ENCODE measurements at places on chromosomes 12 and 14.

- no peak for DNase-seq
These were observed 98.4 kb upstream of the SLC38A2 start for GRCh38 chr12:46470975-46471374.

- DNase-seq = no peak
These were observed 80.4 kb downstream of the VWF start for GRCh38 chr12:6044082-6044481.

DNA sequence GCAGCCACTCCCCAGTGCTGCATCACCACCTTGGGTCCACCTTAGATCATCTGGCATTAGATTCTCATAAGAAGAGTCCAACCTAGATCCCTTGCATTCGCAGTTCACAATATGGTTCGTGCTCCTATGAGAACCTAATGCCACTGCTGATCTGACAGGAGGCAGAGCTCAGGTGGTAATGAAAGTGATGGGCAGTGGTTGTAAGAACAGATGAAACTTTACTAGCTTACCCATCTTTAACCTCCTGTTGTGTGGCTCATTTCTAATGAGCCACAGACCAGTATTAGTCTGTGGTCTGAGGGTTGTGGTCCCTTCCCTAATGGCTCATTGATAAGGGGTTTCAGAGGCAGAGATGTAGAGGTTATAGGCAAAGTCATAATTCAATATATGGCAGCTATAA is 615.9 kb upstream of the MIS18BP1 start:
- DNase-seq = no peak

GRCh38 chr12:85424581-85425348 is 144.7 kb downstream of the ALX1 start:
- no peak for DNase-seq

DNA sequence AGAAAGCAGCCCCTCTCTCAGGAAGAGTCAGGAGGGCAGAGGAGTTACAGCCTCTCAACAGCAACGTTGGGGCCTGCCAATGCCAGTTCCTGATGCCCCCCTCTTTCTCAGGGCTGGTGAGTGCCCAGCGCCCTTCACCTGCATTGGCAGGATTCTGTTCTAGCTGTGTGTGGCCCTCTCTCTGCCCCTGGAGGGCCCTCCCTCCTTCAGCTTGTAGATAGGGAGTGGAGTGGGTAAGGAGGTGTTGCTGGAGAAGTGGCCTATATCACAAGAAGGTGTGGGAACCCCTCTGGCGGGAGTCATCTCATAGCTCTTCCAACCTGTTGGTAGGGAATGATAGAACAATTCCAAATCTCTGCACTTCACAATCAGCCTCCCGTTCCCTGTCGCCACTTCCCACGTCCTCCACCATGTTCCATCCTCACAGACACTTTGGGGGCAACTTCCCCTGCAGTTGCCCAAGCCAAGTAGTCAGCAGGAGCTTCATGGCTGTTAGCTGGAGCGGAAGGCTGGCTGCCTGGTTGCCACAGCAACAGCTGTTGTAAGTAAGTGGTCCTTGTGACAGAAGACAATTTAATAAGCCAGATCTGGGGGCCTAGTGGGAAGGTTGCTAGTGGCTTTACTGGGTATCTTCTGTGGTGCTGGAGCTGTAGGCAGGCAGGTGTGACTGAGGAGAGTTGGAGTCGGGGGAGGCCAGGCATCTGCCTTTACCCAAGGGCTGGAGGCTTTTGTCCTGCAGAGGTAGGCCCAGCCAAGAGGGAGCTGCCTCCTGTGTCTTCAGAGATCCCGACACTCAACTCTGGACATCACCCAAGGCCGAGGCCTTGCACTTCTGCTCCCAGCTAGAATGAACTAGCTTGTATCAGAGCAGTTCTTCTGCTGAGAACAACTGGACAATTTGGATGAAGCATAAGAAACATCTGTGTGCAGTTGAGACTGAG is 38.4 kb downstream of the GALNT16 start:
- no peak for DNase-seq

DNA sequence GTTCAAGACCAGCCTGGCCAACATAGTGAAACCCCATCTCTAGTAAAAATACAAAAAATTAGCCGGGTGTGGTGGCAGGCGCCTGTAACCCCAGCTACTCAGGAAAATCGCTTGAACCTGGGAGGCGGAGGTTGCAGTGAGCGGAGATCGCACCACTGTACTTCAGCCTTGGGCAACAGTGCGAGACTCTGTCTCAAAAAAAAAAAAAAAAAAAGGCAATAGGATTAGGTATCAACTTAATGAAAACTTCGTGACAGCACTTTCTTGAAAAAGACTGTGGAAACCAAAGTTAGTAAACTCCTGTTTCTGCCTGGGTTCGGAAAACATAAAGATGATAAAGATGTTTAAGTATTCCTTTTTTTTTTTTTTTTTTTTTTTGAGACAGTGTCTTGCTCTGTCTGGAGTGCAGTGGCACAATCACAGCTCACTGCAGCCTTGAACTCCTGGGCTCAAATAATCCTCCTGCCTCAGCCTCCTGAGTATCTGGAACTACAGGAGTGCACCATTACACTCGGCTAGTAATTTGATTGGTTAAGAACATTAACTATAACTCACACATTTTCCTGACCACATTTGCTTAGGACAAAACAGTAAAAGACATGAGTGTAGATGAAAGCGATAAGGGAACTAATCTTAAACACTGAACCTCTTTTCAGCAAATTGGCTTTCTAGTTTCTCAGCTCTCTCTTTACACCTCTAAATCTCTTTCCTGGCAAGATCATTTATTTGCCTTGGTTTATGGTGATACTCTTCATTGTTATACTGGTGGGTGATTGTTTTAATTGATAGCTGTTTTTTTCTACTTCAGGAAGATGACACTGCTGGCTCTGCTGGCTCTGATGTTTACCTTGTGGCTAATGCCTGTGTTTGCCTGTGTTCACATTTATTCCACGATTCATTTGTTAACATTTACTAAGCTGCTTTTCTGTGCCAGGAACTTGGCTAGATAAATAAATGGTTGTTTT is 15.8 kb downstream of the HIF1A start:
- DNase-seq = no peak

- DNase-seq = no peak
These were observed 26.4 kb downstream of the EID3 start for GRCh38 chr12:104329707-104330532.

GRCh38 chr14:102630405-102630804 is 38.0 kb downstream of the RCOR1 start:
- no peak for DNase-seq

DNA sequence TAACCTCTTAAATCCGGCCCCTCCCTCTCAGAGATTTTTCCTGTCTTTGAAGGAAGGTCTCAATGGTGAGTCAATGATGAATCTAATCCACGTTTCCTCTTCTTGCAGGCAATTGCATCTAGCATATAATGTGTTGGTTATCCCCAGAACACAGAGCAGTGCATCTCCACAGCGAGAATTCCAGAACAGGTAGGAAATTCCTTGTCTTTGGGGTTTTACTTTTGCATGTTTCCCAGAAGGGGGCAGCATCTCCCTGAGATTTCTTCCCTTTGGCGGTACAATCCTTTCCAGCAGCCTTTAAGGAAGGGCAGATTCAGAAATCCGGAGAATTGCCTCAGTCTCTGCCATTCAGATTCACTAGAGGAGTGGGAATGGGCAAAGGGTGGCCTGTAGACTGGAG is 128.0 kb downstream of the KCNA5 start:
- DNase-seq = no peak

GRCh38 chr14:28303248-28303647 is 463.3 kb upstream of the FOXG1 start:
- DNase-seq = no peak

DNA sequence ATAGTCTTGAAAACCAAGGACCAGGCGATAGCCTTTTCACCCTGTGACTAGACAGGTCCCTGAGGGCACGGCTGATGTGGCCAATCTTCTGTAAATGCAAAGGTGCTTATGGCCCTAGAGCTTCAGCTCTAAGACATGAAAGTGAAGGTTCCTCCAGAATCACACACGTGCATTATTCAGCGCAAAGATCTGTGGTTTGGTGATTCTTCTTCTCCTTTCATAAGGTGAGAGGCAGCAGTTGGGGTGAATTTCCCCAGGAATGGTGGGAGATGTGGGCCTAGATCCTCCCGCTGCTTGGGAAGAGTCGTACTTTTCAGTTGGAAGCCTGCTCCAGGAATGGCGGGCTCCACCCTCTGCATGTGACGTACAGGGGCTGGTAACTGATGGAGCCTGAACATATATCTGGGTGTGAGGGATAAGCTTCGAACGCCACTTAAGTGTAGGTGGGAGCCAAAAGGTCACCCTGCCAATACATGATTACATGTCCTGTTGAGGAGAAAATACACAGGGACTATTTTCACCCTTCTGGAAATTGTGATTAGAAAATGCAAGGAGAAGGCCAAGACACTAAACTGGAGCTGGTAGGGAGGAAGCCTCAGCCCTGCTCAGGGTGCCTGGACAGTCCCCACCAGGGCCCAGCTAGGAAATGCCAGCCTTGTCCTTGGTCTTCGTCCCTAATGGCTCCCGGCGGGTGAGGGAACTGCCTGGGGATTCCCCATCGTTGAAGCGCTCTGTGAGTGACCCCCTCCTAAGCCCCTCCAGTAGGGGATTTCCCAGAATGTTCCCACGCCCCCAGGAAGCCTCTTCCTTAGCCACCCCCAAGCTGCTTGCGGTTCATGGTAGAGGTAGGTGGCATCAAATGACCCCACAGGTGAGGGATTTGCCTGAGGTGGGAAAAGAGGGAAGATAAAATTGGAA is 17.6 kb downstream of the BATF start:
- DNase-seq = no peak

- DNase-seq = no peak
These were observed 5.8 kb upstream of the BIN2 start for GRCh38 chr12:51329742-51330141.

- DNase-seq = no peak
These were observed 1.4 kb downstream of the PRKD1 start for GRCh38 chr14:29926228-29926627.

- peak; percentile 69 for DNase-seq
These were observed 151.5 kb downstream of the PRKCH start for GRCh38 chr14:61472801-61473376.

GRCh38 chr14:71720978-71721624 is 211.1 kb upstream of the RGS6 start:
- DNase-seq = peak; percentile 10

GRCh38 chr14:91396959-91397815 is 20.4 kb downstream of the CCDC88C start:
- peak; percentile 54 for DNase-seq

- DNase-seq = peak; percentile 37
These were observed 190.0 kb upstream of the C14orf180 start for GRCh38 chr14:104389326-104390220.

GRCh38 chr12:82931349-82932116 is 244.8 kb downstream of the TMTC2 start:
- no peak for DNase-seq

DNA sequence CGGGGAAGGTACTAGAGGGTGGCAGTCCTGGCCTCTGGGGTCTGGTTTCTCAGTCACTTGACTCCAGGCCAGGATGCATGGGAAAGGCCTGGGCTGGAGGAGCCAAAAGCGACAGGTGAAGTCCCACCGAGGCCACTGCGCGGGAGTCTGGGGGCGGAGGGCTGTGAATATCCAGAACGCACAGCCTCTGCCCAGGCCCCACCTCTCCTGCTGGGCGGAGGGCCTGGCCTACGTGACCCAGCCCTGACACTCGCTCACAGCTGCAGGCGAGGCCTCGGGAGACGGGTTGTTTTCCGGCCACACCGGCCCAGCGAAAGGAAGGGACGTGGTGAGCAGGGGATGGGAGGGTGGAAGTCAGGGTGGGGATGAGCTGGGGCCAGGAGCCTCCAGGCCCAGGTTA is 91.2 kb downstream of the RFLNA start:
- no peak for DNase-seq

- no peak for DNase-seq
These were observed 571.2 kb downstream of the BCL11B start for GRCh38 chr14:98700748-98701147.

GRCh38 chr14:103725001-103725682 is 9.5 kb downstream of the ZFYVE21 start:
- no peak for DNase-seq
